ENCODE measurements at places on chromosomes 7 and 10. TPM values are rescaled to one million over a fixed set of nuclear protein-coding genes. Genes with fewer than 3 reads are reported as not detected.

The SFXN2 gene
- total RNA-seq: 20.6 TPM

DNA sequence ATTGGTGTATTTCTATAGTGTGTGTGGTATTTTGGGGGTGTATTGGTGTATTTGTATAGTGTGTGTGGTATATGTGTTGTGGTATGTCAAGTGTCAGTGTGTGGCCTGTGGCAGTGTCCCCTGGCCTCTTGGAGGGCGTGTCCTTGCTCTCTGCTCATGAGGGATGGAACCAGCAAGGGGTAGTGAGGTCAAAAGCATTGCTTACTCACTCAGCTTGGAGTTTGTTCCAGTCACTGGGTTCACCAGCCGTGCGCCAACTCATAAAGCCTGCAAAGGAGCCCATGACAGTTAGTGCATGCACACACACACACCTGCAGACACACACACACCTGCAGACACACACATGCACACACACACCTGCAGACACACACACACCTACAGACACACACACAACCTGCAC, 4.3 kb upstream of the TRPV6 start:
- no peak for DNase-seq
- no peak overlapping the region for H3K4me3 ChIP-seq
- H3K27ac ChIP-seq: no peak overlapping the region
- H3K27me3 ChIP-seq: no peaks in the 10 kb centered on the region
- H3K4me1 ChIP-seq: no peaks in the 10 kb centered on the region
- no peaks in the 10 kb centered on the region for H3K36me3 ChIP-seq

DNA sequence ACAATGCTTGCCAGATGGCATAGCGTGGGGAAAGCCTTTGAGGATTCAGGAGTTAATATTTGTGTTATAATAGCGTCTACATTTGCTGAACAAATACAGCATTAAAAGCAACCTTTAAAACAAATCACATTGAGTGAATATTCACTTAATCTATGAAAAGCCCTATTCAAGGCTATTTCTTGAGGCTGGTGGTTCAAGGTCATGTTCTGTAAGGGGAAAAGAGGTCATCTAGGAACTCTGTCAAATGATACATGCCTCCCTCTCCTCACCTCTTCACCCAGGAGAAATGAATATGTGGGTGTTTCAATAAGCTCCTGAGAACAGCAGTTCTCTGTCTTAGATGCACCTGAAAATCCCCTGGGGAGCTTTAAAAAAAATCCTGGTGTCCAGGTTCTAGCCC, 303.0 kb downstream of the ELMO1 start:
- peaks cover 44% of the 10 kb centered on the region for H3K4me1 ChIP-seq
- peak; percentile 14 for DNase-seq
- H3K27ac ChIP-seq: no peak overlapping the region
- H3K36me3 ChIP-seq: no peaks in the 10 kb centered on the region

- H3K36me3 ChIP-seq: no peaks in the 10 kb centered on the region
- no peak for DNase-seq
- H3K4me1 ChIP-seq: peaks cover 50% of the 10 kb centered on the region
Measured at GRCh38 chr10:50561816-50562215, 61.9 kb downstream of the SGMS1 start.

- DNase-seq: no peak
- H3K36me3 ChIP-seq: no peaks in the 10 kb centered on the region
- H3K4me3 ChIP-seq: no peak overlapping the region
Measured at GRCh38 chr10:43120929-43121314, 17.3 kb upstream of the CSGALNACT2 start.

DNA sequence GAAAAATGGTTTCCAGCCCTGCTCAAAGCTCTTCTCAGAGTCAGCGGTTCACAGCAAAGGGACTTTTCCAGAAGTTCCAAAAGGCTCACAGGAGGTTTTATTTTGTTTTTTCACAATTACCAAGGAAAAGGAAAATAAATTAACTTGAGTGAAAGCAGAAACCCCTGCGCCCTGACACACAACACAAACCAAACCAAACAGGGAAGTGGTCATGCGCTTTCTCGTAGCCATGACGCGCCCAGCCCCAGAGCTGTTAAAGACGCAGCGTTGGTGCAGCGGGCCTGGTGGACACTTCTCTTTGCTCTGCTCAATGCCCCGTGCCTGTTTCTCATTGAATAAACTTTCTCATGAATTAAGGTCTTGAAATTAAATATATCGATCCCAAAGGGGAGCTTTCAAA, 134.4 kb upstream of the LYZL2 start:
- no peaks in the 10 kb centered on the region for H3K36me3 ChIP-seq
- H3K27me3 ChIP-seq: peaks cover 3% of the 10 kb centered on the region
- no peak overlapping the region for H3K27ac ChIP-seq
- no peak overlapping the region for H3K4me3 ChIP-seq
- H3K4me1 ChIP-seq: no peaks in the 10 kb centered on the region
